ENCODE measurements at places on chromosomes 5 and 9.
A peak's percentile ranks its signal among the peaks of the same experiment; 100 is the strongest.

DNA sequence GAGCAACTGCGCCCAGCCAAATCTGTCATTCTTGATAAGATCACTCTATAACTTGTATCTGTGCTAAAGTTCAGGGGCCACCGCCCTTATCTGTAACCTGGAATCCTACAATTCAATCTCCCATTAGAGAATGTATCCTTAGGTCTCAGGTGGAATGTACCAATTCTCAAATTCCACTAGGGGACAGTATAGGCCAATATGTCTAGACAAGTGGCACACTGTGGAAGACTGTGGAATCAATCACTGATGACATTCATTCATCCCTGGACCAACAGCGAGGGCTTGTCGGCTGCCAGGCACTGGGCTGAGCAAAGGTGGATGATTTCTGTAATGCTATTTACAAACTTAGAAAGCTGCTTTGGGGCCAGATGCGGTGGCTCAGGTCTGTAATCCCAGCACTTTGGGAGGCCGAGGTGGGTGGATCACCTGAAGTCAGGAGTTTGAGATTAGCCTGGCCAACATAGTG, 28.7 kb upstream of the MEGF9 start:
- DNase-seq: peak; percentile 13

DNA sequence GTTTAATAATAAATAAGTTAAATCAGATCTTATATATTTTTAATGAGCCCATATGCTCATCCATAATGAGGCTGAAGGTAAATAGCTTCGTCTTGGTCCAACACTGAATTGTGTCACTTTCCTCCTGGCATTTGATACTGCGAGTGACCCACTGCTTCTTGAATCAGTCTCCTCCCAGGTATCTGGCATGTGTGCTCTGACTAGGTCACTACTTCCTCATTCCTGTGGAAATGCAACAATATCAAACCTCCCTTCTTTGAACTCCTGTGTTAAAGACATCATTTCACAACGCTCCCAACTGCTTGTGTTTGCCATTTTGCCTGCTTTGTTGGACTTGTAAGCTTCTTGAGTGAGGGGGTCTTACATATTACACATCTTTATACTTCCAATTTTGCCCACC, 157.7 kb downstream of the SLC24A2 start:
- no peak for DNase-seq

GRCh38 chr5:175671013-175671412, 13.1 kb downstream of the HRH2 start:
- DNase-seq: no peak

GRCh38 chr9:123812984-123813383, 116.9 kb downstream of the DENND1A start:
- DNase-seq: no peak
